ENCODE measurements at places on chromosomes 13 and 19. TPM values are rescaled to one million over a fixed set of nuclear protein-coding genes. Genes with fewer than 3 reads are reported as not detected.

The PROZ gene
- 1.0 TPM for total RNA-seq

- no peak for DNase-seq
Observed at GRCh38 chr19:42370626-42371175, 19.4 kb downstream of the CNFN start.

The OSCAR gene
- total RNA-seq = 3.2 TPM

DNA sequence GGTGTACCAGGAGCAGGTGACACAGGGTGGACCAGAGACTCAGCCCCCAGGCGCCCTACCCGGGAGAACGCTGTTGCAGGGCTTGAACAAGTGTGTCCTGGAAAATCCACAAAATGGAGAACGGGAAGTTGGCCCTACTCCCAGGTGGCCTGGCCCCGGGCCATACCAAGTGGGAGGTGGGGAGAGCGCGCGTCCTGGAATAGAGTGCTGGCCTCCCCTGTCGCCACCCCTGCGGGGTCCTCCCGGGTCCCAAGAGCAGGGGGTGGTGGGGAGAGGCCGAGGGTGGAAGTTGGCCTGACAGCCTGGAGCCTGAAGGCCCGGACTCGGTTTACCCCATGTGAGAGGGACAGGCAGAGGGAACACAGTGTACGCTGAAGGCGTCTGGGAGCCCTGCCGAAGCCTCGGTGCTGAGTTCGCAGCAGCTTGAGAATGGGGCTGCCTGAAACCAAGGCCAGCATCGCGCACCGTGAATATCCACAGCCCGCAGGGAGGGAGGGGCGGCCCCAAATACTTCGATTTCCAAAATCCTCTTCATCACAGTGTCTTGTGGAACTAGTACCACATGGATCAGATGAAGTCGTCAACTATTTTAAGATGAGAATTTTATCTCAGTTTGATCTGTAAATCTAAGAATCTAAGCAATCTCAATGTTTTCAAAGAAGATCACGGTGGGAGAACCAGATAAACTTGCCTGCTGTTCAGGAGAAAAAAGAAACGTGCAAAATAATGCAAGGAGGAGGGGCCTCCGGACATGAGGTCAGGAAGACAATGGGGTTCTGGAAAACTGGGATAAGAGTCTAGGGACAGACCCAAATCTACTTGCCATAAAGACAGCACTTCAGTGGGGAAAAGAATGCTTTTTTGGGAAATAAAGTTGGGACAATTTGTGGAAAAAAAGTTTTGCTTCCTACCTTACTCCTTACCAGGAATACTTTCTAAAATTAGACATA lies 10.4 kb upstream of the KLF16 start:
- DNase-seq = no peak

The SERTAD3 gene
- total RNA-seq = 55.3 TPM

The ZNF528 gene
- 1.1 TPM for total RNA-seq

The SIRT6 gene
- total RNA-seq = 23.1 TPM

GRCh38 chr19:29489172-29489951 lies 36.4 kb upstream of the VSTM2B start:
- peak; percentile 22 for DNase-seq

The KLK2 gene
- total RNA-seq = not detected

The BORCS8 gene
- total RNA-seq = 20.9 TPM

- no peak for DNase-seq
Observed at GRCh38 chr13:26749905-26750304, 10.7 kb downstream of the GPR12 start.

The SLC17A7 gene
- 0.18 TPM for total RNA-seq

The CERS4 gene
- 105 TPM for total RNA-seq

- peak; percentile 94 for DNase-seq
Observed at GRCh38 chr13:114132419-114133121, at the start of gene RASA3. Gene RASA3 (minus strand): TSS chr13:114132623. CDS start chr13:114132489, 134 bp downstream.

DNA sequence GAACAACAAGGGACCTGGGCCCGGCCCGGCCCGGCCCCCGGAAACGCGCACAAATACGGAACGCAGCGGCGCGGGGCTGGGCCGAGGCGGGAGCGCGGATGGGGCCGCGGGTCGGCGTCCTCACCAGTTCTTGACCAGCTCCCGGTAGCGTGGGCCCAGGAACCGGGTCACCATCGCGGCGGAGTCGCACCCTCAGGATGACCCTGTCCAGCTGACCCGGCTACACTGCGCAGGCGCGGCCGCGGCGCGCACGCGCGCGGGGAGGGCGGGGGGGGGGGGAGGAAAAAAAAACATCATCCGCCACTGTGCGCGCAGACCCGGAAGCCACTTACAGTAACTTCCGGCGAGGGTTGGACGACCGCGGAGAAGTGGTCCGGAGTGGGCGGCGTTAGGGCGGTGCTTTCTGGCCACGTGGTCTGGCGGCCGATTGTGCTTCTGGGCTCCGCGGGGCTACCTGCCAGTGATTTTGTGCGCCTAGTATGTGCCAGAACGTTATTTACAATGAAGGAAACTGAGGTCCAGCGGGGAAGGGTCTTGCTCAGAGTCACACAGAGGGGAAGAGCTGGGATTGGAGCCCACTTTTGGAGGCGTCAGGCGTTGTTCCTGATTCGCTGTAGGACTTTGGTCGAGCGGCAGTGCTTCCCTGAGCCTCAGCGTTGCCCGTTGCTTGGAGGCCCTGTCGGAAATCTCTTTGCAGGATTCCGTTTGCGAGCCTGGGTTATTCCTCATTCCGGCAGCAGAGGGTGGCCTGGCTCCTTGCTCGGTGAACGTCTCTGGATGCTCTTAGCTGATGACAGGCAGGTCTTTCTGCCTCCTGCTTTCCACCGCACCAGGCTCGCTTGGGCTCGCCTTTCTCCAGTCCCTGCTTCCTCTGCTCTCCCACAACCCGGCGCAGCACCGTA lies at the start of gene UQCR11:
Gene UQCR11, minus strand, starts transcription at position 227 of the 902 bp plus-strand sequence. Its CDS starts 53 bp downstream, at position 174.
- DNase-seq = peak; percentile 98

The ZNF99 gene
- total RNA-seq = not detected

DNA sequence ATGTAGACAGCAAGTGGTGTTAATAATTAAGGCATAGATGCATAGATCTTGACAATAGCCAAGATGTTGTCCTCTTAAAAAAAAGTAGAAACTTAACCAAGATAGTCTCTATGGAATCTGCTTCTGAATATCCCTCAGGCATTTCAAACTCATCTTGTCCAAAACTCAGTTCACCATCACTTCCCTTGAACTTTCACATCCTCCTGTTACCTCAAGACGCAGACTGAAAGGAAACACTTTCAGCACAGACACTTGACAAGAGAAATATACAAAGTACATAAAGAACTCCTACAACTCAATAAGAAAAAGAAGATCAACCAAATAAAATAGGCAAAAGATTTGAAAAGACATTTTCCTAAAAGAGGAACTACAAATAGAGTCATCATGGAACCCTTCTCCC lies 451.1 kb downstream of the FOXO1 start:
- DNase-seq = no peak

DNA sequence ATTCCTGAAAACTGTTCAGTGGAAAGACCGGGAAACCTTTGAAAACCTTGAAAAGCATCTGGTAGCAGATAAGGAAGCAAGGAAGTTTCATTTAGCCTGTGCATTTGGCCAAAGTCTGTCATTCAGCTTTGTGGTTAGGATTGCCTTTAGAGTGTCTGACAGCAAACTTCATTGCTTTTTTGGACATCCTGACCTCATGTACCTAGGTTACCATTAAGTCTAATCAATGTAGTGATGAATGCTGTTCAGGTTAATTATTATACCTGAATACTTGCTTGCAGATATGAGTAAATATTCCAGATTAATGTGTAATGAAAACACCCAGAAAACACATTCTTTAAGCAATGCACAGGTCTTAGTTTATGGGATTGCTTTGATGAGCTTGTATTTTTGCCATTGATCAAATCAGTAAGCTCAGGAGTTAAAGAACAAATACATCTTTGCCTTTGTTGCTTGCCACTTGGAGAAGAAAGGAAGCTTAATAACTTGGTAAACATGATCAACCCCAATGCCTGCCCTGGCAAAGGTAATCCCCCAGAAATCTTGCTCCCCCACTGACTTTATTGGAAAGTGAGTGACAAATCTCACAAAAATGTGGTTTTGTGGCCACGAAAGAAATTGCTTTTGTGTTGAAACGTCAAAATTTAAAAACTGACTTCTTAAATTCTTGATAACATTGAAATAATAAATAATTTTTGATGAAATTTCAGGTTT lies 87.4 kb downstream of the SLC15A1 start:
- DNase-seq = no peak

- DNase-seq = no peak
Observed at GRCh38 chr13:41122838-41123237, 9.8 kb downstream of the KBTBD6 start.

DNA sequence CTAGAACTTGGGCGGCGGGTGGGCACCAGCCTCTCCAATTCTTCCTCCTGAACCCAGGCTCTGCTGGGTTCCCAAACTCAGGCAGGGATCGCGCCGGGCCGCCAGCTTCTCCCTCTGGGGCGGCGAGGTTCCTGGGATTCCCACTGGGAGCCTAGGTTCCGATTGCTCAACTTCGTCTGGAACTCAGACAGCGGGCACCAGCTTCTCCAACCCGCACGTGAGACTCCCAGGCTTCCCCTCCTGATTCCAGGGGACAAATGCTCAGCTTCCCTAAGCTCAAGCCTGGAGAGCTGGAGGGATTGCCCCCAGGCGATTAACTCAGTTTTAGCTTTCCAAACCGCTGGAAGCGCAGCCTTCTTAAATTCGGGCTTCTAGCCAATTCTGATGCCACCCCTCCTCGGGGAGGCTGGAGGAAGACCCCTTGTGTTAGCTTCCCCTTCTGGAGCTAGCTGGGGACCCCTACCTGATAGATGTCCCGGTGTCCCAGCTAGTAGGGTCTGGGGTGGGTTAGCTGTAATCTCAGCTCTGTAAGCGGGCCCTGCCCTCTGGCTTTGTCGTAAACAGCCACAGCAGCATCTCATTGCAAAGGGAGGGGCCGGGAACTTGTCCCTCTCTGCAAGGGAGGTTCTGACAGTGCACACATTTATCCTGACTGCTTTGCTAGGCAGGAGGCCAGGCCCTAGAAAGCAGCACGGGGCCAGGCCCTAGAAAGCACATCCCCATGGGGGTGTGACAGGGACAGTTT lies 671 bp downstream of the MCOLN1 start:
- DNase-seq = no peak

DNA sequence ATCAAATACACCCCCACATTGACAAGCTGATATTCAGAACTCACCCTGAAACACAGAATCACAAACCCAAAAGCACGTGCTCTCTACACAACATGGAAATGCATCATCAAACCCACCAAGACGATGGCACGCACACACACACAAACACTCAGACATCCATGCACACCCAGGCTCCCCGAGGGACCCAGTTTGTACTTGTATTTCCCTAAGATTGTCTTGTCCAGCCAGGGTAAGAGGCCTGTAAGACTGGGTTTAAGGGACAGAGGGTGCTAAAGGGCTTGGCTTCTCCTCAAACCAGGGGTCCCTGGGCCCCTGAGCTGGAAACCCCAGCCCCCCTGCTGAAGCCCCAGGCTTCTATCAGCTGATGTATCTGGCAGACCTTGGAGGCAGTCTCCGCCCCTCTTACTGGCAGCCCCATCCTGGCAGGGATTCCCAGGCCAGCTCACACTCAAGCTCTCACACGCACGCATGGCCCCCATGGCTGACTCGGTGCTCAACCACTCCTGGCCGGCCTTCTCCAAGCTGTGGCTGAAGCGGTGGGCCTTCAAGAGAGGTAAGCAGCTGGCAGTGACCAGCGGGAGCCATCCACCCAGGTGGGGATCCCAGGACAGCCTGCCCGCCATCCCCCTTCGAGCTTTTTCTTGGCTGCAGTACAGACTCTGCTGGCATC lies 6.5 kb downstream of the ARHGEF18 start:
- no peak for DNase-seq

The PRR19 gene
- 2.7 TPM for total RNA-seq

DNA sequence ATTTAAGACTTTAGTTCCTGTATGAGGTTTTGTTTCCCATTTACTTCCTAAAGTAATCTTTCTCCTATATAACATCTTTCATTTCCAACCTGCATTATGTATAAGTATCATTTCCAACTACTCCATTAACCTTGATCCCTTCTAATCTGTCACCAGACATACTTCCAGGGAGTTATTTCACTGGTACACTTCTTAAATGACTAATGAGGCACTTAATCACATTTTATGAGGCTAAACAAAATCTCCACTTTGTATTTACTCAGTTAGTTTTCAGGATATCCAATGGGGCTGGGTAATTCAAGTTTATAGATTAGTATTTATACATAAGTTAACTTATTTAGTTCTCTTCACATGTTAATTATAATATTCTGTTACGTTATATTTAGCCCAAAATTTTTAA lies 634.7 kb downstream of the PCDH17 start:
- no peak for DNase-seq

GRCh38 chr13:48334534-48335127 lies 31.1 kb downstream of the RB1 start:
- DNase-seq = no peak

DNA sequence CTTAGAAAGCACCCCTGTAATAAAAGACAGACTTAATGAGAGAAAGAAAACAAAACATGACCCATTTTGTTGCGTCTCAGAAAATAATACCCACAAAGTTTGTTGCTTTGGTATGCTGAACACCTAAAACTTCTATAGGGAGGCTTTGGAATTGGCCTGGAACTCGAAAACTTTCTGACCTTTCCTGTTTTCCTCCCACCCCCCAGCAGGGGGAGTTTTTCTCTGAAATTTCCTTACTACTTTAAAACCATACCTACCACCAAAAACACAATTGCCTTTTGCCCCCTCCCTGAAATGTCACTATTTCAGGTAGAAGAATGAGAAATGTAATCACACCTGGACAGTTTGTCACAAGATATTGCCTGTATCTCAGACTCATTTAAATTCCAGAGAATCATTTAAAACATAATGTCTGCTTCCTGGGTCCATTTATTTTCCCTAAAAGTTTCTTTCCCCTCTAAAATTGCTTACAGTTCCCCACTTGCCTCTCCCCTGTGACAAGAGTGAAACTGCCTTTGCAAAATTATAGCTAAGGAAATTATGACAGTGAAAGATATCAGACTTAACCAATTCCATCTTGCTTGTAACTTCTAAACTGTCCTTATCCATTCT lies 2700.2 kb downstream of the PCDH9 start:
- DNase-seq = peak; percentile 71

The ZNF417 gene
- 30.9 TPM for total RNA-seq

- peak; percentile 63 for DNase-seq
Observed at GRCh38 chr13:64052521-64052920, 2636.9 kb upstream of the PCDH20 start.

The KIR2DL1 gene
- not detected for total RNA-seq

GRCh38 chr19:8391198-8392016 lies 1.2 kb downstream of the RAB11B start:
- DNase-seq = no peak

DNA sequence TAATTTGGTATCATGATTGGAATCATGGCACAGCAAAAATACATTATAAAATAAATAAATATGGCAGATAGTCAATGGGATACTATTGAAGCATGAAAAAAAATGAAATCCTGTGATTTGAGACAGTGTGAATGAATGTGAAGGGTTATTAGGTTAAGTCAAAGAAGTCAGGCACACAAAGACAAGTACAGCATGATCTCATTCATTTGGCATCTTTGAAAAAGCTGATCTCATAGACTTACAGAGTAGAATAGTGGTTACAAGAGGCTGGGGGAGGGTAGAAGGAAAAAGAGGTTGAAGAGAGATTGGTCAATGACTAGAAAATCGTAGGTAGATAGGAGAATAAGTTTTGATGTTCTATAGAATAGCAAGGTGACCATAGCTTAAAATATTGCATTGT lies 295.1 kb upstream of the SLITRK5 start:
- no peak for DNase-seq

GRCh38 chr13:107866032-107866940 lies 349.1 kb downstream of the LIG4 start:
- peak; percentile 85 for DNase-seq

The CGB1 gene
- total RNA-seq = not detected

The ZSCAN4 gene
- total RNA-seq = not detected

- peak; percentile 91 for DNase-seq
Observed at GRCh38 chr19:31338069-31338776, 11.0 kb downstream of the TSHZ3 start.

The GPR183 gene
- 0.62 TPM for total RNA-seq

- DNase-seq = no peak
Observed at GRCh38 chr19:4389064-4389375, 11.3 kb downstream of the SH3GL1 start.

Data from endodermal cell (in vitro differentiated cells).